ENCODE measurements at places on chromosomes 6 and 20. TPM values are rescaled to one million over a fixed set of nuclear protein-coding genes. Genes with fewer than 3 reads are reported as not detected.

The TMEM170B gene
- total RNA-seq, result 0.34 TPM

The KCNK16 gene
- total RNA-seq, result not detected

The ZBP1 gene
- not detected for total RNA-seq

The PAX1 gene
- not detected for total RNA-seq

The SLC16A10 gene
- total RNA-seq, result not detected

The KHDC1L gene
- not detected for total RNA-seq

The SLC17A9 gene
- 0.28 TPM for total RNA-seq

The SRMS gene
- 0.34 TPM for total RNA-seq

The ZC3H12D gene
- 0.07 TPM for total RNA-seq

The LEMD2 gene
- total RNA-seq, result 79.9 TPM

The ADGRB3 gene
- not detected for total RNA-seq

The EDN3 gene
- not detected for total RNA-seq

The TFAP2D gene
- not detected for total RNA-seq

The SOX4 gene
- total RNA-seq, result 81.7 TPM

The MAP1LC3A gene
- total RNA-seq, result 6.2 TPM

The ZNF391 gene
- 1.0 TPM for total RNA-seq

The HSPA12B gene
- not detected for total RNA-seq

The IRAK1BP1 gene
- 5.6 TPM for total RNA-seq

The ARMC12 gene
- 1.0 TPM for total RNA-seq

The HSPA1L gene
- total RNA-seq, result 1.1 TPM

The VEGFA gene
- total RNA-seq, result 779 TPM

The HLA-DQB2 gene
- total RNA-seq, result not detected

The OPN5 gene
- total RNA-seq, result not detected

The ARFGEF3 gene
- 8.9 TPM for total RNA-seq

The GSTA1 gene
- total RNA-seq, result not detected

The RAMACL gene
- total RNA-seq, result 2.6 TPM

The TCF19 gene
- total RNA-seq, result 1.7 TPM

The NR2E1 gene
- total RNA-seq, result 0.85 TPM

The AKAP7 gene
- 2.7 TPM for total RNA-seq

The OVOL2 gene
- total RNA-seq, result 11.0 TPM
